ENCODE measurements at places on chromosomes 2 and 18.
A peak's percentile ranks its signal among the peaks of the same experiment; 100 is the strongest.

- no peak for DNase-seq
These were observed 73.8 kb upstream of the FAM98A start for GRCh38 chr2:33672896-33673295.

DNA sequence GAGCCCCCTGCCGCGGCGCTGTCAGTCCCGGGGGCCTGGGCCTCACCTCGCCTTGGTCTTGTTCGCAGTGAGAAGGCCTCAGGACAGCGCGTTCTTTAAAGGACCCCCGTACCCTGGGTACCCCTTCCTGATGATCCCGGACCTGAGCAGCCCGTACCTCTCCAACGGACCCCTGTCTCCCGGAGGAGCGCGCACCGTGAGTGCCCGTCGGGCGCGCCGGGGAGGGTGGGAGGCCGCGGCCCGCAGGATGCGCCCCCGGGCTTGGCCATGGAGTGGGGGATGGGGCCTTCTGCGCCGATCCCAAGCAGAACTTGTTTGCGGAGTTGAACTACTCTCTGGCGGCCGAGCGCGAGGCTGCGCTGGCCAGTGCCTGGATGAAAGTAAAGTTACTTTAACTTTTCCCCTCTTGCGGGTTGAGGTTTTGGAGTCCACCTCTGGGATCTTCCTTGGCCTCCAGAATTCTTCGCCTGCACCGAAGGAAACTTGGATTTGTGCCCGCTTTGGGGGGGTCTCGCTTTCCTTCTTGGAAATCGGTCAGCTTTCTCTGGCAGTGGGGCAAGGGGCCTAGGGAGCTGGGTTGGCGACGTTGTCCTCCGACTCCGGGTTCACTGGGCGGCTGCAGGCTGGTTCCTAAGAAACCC is 1.2 kb downstream of the TCF7L1 start:
- DNase-seq = no peak

DNA sequence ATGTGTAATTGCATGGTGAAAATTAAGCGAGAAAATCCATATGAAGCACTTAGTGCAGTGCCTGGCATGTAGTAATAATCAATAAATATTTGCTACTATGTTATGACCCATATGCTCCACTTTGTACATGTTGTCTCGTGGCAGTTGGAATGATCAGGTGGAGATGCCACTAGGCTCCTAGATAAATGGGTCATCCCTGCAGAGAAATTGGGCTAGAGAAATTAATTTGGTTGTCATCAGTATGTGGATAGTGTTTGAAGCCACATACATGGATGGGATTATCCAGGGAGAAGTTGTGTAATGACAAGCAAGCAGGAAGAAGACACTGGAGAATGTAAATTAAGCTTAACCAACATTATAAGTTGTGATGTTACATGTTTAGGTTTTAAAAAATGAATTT is 33.0 kb downstream of the ACYP2 start:
- DNase-seq = no peak

DNA sequence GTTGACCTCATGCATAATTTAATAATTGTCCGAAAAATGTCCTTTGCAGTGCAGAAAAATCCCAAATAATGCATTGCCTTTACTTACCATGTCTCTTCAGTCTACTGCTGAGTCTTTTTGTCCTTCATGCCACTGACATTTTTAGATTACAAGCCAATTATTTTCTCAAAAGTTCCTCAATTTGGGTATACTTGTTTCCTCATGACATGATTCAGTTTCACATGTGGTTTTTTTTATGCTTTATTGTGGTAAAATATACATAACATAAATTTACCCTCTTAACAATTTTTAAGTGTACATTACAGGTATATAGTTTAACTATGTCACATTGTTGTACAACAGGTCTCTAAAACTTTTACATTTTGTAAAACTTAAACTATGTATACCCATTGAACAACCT is 81.0 kb downstream of the EPC2 start:
- no peak for DNase-seq

GRCh38 chr2:34123996-34124785 is 525.1 kb upstream of the FAM98A start:
- DNase-seq = no peak

DNA sequence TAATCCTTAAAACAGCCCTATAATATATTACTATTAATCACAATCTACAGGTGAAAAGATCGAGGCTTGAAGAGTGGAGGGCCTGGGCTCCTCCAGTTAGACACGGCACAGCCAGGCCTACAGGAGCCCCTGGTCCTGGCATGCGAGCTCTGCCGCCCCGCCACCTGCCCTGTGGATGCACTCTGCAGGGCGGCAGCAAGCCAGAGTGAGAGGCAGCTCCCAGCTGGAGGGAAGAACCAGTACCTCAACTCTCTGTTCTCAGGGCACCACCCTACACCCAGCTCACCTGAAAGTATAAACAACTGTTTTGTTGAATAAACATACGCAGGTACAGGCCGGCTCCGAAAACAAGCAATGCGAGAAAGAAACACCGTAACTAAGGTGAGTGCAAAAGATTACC is 34.6 kb downstream of the EIPR1 start:
- DNase-seq = no peak

DNA sequence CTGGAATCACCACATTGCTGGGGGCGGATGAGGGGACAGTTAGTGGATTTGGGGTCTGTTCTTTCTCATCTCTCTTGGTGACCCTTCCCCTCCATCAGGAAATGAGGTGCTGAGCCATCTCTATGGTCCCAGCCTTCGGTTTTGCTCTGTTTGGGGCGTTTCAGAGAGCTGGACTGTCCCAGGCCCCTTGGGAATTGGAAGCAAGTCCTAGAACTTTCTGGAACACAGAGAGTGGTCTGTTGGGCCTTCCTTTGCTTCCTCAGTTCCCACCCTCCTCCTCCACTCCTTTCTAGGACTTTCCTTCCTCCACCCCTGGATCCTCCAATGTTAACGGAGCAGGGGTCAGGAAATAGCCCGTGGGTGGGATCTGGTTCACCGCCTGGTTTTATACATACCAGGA is 17.0 kb downstream of the RRM2 start:
- no peak for DNase-seq

GRCh38 chr2:188132385-188132784 is 159.3 kb upstream of the GULP1 start:
- peak; percentile 74 for DNase-seq

GRCh38 chr2:26563686-26564085 is 77.5 kb downstream of the CIB4 start:
- DNase-seq = no peak

GRCh38 chr2:157895531-157895930 is 19.4 kb upstream of the ACVR1 start:
- no peak for DNase-seq

DNA sequence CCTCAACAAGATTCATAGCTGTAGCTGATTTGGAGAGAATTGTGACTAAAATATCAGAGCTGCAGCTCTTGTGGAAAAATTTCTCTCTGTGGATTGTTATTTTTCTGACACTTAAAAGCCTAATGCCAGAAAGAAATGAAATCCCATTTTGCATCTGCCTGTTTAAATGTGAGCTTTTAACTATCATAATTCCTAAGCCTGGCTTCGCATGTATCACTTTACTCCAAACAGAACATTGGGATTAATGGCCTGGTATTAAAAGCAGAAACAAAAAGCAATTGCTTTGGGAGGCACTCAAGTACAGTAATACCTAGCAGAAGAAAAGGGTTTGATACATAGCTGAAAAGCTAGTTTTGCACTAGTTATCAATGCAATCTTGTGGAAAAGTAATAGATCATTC is 164.2 kb upstream of the FSHR start:
- no peak for DNase-seq

GRCh38 chr2:128315122-128315828 is 3.4 kb downstream of the HS6ST1 start:
- no peak for DNase-seq
